Stimulated activated CD4-positive, alpha-beta T cell treated with anti-CD3 and anti-CD28 coated beads, Interleukin-4, amount 100 ng/mL, for 1 hour (primary cell): ENCODE measurements at places on chromosomes 6 and 20.

- no peak for DNase-seq
These were observed 6.3 kb upstream of the NAA20 start for GRCh38 chr20:20010639-20011500.

- no peak for DNase-seq
These were observed 75.1 kb downstream of the CARMIL1 start for GRCh38 chr6:25354078-25354932.

DNA sequence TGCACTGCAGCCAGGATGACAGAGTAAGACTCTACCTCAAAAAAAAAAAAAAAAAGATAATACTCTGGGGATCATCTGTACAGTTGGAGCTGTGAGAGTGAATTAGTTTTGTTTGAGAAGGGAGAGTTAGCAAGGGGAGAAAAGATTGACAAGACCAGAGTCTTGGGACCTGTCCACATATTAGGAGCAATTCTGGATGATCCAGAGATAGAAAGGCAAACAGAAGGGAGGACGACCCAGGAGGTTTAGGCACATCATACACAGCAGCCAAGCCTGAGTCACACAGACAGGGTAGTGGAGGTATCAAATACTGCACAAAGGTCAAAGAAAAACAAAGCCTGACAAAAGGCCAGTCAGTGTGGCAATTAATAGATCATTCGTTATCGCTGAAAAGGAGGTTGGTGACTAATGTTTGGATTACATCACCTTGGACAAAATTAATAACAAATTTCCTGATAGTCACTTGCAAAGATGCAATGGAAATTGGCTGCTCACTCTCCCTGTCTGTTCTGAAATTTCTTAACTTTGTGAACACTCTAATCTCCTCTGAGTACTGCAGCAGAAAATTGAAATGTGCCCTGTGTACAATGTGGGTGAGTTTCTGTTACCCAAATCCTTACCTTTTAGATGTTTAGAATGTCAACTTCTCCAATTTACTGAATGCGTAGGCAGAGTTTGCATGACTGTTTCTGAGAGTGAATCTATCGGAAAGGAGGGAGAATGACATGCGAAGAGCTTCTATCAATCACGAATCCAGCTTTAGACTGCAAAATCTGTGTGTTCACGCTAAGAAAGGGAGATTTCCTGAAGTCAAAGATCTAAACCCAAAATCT lies 105.4 kb downstream of the TSHZ2 start:
- DNase-seq = no peak

- no peak for DNase-seq
These were observed 43.6 kb downstream of the MUC22 start for GRCh38 chr6:31053873-31054272.

- no peak for DNase-seq
These were observed 38.9 kb downstream of the FBXO9 start for GRCh38 chr6:53103993-53104675.

- no peak for DNase-seq
These were observed 1.9 kb upstream of the NKAIN4 start for GRCh38 chr20:63255931-63256704.

DNA sequence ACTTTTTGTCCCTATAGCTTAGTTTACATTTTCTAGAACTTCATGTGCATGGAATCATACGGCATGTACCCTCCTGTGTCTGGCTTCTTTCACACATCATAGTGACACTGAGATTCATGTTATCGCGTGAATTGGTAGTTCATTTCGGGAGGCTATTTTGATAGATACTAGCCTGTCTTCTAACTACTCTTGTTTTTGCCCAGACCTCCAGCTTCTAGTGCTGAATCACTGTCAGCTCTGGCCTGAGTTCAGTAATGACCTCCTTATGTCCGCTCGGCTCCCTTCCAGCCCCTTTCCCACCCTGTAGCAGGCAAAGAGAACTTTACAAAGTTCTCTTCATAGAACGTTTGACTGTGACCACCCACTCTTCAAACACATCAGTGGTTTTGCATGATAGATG lies 14.1 kb downstream of the MYBL2 start:
- no peak for DNase-seq

GRCh38 chr20:2301164-2301622 lies 5.4 kb downstream of the TGM3 start:
- DNase-seq = no peak

GRCh38 chr20:36086767-36087166 lies 67.8 kb upstream of the EPB41L1 start:
- no peak for DNase-seq

- DNase-seq = no peak
These were observed 5.8 kb upstream of the TBXT start for GRCh38 chr6:166173281-166173951.

DNA sequence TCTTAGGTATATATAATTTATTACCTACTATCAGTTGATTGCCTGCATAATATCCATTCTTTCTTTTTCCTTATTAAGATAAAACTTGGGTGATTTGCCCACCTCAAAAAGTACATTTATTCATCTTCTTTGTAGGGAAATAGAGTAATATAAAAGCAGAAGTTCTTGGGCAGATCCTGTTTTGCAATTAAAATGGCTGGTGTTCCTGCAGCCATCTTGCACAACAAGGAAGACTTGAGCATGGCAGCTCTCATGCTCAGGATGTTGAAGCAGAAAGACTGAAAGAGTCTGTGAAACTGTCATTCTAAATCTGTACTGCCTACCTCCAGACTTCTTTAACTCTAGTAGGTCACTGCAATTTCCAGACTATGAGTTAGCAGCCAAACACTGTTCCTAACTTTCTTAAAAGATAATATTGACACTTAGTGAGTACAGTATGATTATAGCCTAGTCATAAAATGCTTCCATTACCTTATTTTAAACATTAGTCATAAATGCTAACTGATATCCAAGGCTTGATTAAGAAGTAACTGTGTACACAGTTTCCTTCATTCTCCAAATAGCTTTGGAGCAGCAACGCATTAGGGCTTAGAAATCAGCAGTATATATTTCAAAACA lies 24.6 kb upstream of the HTR1B start:
- no peak for DNase-seq

- no peak for DNase-seq
These were observed 26.6 kb downstream of the RIN2 start for GRCh38 chr20:19784511-19785172.

DNA sequence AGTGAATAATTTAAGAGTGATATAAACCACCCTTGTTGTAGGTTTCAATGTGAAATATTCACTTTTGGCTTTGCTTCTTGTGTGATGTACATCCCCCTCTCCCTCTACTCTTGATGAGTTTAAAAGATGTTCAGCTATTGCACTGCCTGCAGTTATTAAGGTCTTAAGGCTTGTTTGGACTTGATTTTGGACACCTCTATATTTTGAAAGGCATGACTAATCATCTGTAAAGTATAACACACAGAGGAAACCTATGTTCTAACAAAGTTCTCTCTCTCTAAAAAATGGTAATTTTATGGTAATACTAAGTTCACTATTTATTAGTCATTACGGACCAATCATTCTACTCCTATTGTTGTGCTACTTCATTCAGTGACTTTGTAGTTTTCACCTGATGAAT lies 1719.9 kb downstream of the GRIK2 start:
- no peak for DNase-seq

- no peak for DNase-seq
These were observed 8.5 kb downstream of the SPTLC3 start for GRCh38 chr20:13017235-13017634.
